ENCODE measurements at places on chromosomes 7 and 10.

DNA sequence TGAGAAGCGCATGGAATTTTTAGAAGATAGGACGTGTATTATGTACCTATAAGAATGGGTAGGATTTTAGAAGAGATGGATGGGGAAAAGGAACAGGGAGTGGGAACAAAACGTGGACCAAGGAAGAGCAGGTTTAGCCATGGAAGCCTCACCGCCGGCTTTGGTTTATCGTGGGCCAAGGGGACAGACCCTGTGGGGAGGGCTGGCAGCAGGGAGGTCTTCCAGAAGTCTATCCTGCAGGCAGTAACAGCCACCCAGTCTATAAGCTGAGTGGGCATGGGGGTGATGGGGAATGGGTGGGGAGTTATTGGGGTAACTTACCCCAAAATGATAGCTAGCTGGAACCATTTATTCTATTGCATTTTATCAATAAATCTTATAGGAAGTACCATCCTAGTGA, 44.9 kb downstream of the IKZF1 start:
- DNase-seq = no peak

DNA sequence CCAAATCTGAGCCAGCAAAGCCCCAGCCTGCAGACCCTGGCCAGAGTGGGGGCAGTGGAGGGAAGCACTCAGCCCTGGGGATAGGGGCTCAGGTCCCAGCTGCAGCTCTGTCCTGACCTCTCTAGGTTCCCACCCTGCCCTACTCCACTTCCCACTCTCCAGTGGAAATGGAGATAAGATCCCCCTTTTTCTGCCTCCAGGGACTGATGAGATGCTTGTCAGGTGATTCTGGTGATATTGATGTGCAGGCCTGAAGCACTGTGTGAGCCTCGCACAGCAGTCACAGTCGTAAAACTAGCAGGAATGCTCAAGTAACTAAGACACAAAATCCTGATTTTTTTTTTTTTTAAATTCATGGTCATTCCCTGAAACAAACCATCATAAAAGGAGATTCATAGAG, 55.0 kb upstream of the BTBD16 start:
- no peak for DNase-seq

DNA sequence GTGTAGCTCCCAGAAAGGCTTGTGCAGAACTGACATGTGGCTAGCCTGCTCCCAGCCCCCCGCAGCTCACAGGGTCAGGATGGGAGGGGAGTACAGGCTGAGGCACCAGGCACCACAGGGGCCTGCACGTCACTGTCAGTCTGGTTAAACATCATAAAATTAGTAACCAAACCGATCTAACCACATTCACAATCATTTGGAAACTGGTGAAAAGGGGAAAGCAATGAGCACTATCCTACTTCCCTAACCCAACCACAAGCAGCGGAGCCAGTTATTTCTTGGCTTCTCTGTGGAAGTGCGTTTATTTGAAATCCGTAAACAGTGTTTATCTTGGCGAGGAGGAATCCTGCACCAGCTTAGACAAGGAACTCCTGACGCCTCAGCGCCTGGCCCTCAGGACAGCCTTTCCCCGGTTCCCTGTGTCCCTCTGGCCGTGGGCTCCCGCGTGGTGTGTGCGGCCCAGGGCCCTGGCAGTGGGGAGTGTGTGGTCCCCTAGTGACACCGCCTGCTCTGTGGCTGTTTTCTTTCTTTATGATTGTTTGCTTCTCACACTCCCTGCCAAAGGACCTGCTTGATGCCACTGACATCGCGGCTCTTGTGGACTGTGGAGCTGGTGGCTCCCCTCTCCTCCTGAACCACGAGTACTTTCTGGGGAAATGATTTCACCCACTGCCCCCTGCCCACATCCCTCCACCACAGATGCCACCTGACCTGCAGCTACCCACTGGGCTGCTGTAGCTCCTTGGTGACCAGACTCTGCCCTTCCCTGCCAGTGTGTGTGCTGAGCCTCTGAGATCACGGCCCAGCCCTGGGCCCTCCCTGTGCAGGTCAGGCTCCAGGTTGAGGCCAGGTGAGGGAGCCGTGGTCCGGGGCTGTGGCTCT, 38.0 kb downstream of the INPP5A start:
- DNase-seq = no peak

- DNase-seq = no peak
Observed at GRCh38 chr10:69570050-69570816, 3.0 kb downstream of the NEUROG3 start.

- peak; percentile 71 for DNase-seq
Observed at GRCh38 chr7:155211761-155212160, 85.9 kb upstream of the INSIG1 start.

GRCh38 chr10:61390851-61391250, 62.3 kb downstream of the TMEM26 start:
- DNase-seq = no peak

GRCh38 chr7:27204851-27205322, 5.0 kb upstream of the HOXA13 start:
- DNase-seq = peak; percentile 81

DNA sequence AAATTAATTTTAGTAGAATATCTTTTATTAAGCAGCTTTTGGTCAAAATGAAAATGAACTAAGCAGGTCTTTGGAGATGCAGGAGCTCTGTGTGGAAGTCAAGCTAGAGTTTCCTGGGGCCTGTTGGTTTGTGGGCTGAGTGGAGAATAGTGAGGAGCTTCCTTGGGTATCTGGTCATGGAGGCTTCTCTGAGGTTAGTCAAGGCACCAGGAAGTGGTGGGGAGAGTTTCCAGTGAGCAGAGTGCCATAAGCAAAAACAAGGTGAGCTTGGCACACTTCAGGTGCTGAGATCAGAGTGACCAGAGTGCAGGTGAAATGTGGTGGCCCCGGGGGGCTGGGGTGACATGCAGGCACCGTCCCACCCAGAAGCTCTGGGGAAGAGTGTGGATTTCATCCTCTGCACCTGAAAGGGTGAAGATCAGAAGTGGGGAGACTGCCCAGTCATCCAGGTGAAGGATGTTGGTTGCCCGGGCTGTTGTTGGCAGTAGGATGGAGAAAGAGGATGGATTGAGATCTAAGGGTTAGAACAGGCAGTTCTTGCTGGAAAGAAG, 77.4 kb downstream of the WDR37 start:
- DNase-seq = no peak

- no peak for DNase-seq
Observed at GRCh38 chr10:35348609-35349388, 12.5 kb downstream of the CCNY start.

- DNase-seq = no peak
Observed at GRCh38 chr10:123518765-123519164, 147.4 kb upstream of the GPR26 start.

DNA sequence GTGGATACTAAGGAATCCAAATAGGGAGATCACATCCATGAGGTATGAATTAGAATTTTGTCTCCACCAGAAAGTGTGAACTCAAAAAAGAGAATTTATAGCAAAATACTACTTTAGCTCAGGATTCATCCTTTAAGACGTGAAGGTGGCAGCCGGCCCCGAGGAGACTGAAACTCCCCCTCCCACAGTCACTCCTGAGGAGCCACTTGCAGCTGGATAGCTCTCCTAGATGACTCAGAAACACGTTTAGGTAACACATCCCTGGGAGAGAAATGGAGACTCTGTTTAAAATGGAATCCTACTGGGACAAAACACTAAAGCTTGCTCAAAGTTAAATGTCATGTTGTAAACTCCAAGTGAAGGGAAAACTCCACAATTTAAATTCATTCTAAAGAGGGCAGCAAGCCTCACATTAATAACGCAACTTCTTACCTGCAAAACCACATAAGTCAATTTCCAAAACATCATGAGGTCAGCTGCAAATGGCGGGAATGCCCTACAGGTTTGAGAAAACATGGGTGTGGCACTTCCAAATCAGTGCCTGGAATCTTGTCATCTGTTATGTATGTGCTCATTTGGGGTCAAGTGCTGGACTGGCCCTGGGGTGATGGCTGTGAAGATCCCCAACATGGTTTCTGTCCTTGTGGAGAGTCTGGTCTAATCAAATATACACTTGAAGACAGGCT, 46.2 kb downstream of the ICA1 start:
- DNase-seq = no peak

- no peak for DNase-seq
Observed at GRCh38 chr10:77168861-77169260, 468.7 kb downstream of the KCNMA1 start.

GRCh38 chr10:127905848-127906261, 1.0 kb upstream of the PTPRE start:
- peak; percentile 71 for DNase-seq

DNA sequence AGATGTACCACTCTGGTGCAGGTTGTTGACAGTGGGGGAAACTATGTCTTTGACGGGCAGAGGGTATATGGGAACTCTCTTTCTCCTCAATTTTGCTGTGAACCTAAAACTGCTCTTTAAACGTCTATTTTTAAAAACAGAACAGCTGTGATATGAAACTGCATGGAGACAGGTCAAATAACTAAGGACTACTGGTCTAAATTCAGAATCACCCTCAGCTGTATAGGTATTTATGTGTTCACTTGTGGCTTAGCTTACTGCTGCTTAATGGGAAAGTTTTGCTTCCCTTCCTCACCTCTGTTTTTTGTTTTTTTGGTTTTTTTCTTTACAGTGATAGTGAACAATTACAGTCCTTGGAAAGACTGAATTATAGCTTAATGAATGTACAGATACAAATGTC, 86.9 kb upstream of the STRIP2 start:
- no peak for DNase-seq

GRCh38 chr10:88074971-88075370, 211.5 kb downstream of the PTEN start:
- DNase-seq = no peak

DNA sequence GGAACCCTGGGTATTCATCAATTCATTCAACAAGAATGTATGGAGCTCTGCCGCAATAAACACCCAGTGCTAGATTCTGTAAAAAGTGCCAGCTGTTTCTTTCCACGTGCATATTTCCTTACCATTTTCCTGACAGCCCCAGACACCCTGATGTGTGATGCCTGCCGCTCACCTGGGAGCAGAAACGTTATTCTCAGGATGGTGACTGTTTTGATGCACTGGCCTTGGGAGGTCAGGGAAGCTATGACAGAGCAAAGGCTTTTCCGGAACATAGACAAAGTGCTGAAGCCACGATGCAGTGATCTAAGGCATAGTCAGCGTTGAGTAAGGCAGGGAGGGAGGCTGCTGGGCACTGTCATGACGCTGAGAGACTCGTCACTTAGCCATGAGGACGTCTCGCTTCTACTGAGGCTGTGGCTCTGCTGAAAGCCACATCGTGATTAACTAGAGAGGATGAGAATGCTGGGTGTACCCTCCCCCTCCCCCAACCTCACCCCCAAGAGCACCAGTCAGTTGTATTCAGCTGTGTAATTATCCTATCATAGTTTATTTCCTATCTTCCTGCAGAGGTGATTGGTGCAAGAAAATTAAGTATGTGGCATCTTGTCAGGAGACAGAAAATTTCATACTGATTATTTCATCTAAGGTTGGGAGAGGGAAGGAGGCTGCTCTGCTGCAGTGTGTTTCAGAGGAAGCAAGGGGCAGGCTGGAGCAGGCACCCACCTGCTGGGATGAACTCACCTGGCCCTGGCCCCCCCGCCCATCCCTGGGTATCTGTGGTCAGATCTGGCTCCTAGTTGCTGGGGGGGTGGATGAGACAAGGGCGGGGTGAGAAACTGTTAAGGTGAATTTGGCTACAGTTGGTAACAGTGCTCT, 48.8 kb upstream of the SMNDC1 start:
- no peak for DNase-seq

GRCh38 chr10:100655326-100655759, 90.0 kb upstream of the PAX2 start:
- DNase-seq = no peak

DNA sequence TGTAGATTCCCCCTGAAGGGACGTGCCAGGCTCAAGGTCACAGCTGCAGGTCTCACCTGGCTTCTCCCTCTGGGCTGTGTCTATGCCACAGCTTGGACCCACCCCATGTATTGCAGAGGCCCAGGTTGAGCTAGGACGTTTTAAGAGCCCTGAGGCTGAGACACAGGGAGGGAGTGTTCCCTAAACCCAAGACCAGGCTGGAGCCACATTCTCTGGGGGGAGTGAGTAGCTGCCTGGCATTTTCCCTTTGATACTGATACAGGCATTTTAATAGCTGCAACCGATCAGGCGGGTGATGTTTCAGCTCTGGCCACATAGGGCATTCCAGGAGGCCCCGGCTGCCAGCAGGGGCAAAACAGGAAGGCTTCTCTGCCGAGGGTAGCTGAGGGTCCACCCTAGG, 13.4 kb downstream of the COL13A1 start:
- no peak for DNase-seq

DNA sequence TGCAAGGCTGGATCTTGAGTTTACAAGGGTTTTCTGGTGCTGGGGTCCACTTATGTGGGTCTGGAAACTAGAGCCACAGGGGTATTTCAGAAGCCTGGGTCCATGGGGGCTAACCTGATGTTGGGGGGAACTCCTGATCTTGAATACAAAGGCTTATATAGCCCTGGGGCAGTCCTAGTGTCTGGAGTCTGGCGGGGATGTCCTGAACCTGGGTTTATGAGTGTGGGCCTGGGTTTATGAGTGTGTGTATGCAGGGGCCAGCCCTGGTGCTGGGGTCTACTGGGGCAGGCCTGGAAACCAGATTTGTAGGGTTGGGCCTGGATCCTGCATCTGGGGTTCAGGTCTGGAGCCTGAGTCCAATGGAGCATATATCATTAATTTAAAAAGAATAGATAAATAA, 146.5 kb upstream of the C1GALT1 start:
- no peak for DNase-seq

DNA sequence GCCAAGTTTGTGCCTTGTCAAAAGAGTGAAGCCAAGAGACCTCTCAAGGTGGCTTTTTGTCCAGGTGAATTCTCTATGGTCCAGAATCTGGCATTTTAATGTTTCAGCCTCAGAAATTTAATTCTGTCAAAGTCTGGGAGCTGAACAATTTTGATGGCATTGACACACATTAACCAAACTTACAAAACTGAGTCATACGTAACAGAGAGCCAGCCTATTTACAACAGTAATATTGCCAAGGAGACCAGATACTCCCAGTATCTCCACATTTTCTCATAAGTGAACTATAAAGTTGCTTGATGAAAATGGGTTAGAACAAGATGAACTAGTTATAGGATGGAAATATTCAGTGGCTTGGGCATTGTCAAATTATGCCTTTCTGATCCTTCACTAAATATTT, 43.8 kb downstream of the PDE6C start:
- DNase-seq = no peak

All from suprapubic skin (tissue), 4 donors.